ENCODE measurements at places on chromosomes 13 and 19.

DNA sequence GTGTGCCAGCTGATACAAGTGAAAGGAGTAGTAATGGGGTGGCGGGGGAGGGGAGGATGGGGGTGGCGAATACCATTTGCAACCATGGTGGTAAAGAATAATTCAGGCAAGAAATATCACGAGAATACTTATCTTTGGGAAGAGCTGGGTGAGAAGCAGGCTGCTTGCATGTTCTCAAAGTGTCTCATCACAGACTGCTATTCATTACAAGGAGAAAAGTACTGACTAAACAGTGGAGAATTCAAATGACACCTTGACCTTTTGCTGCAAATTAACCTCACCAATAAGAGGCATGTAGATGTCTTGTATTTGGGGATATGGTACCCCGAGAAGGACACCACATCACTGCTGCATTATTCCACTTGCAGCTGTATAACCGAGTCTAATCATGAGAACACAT is 585.7 kb upstream of the GPC6 start:
- no peak for DNase-seq

- DNase-seq: peak; percentile 62
These were observed 11.1 kb upstream of the CEACAM16 start for GRCh38 chr19:44687888-44688287.

GRCh38 chr19:44847144-44848035 is 1.3 kb downstream of the NECTIN2 start:
- DNase-seq: no peak

DNA sequence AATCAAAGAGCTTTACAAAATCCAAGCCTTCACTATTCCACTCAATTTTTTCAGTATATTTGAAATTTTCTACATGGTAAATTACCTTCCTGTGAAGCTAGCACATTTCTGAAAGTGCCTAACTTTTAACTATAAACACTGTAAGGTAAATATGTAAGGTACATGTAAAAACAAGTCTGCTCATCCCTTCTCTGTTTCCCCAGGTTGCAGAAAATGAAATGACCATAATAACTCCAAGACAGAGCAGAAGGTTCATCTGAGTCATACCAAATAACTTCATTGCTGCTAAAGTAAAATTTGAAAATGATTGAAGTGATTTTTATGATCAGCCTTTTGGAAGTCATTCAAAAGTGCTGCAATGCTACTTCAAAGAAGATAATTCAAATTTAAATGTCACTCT is 28.6 kb downstream of the FGF14 start:
- no peak for DNase-seq

GRCh38 chr19:49065905-49066512 is 1.4 kb upstream of the NTF4 start:
- DNase-seq: no peak

DNA sequence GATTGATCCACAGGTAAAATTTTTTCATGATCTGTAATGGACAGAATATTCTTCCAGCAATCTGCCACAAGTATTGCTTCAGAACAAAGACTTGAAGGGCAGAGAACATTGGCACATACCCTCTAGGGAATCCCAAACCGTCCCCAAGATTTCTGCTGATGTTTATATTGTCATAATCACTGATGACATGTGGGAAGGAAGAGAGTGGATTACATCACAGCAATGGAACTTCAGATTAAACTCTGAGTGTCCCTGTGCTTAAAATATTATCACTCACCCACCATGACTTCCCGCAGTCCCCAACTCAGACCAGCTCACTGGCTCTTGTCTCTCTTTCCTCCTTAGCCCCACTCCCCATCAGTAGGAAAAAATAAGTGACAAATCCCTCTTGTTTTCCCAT is 8.5 kb upstream of the TPT1 start:
- no peak for DNase-seq

All from common myeloid progenitor, CD34-positive (primary cell).